ENCODE measurements at places on chromosomes 13 and 19. TPM values are rescaled to one million over a fixed set of nuclear protein-coding genes. Genes with fewer than 3 reads are reported as not detected.

- H3K36me3 ChIP-seq = no peaks in the 10 kb centered on the region
- no peak overlapping the region for H3K4me3 ChIP-seq
- H3K27me3 ChIP-seq = no peaks in the 10 kb centered on the region
- no peak for DNase-seq
Measured at GRCh38 chr13:60121337-60121687, 42.4 kb downstream of the DIAPH3 start.

The ZNF583 gene
- not detected for total RNA-seq

- H3K27ac ChIP-seq = no peak overlapping the region
- H3K4me3 ChIP-seq = no peak overlapping the region
- no peaks in the 10 kb centered on the region for H3K36me3 ChIP-seq
Measured at GRCh38 chr19:6963937-6964336, 57.3 kb downstream of the MBD3L2B start.

- H3K27me3 ChIP-seq = no peaks in the 10 kb centered on the region
- peaks cover 2% of the 10 kb centered on the region for H3K36me3 ChIP-seq
- H3K27ac ChIP-seq = peak overlapping the region; percentile 87
- peak; percentile 11 for DNase-seq
- peak overlapping the region; percentile 97 for H3K4me3 ChIP-seq
Measured at GRCh38 chr19:16628984-16629691, 1.1 kb upstream of the MED26 start.

GRCh38 chr13:100106005-100106404, 17.1 kb downstream of the PCCA start:
- H3K27ac ChIP-seq = no peak overlapping the region
- no peaks in the 10 kb centered on the region for H3K36me3 ChIP-seq
- DNase-seq = no peak
- no peaks in the 10 kb centered on the region for H3K27me3 ChIP-seq
- no peaks in the 10 kb centered on the region for H3K4me1 ChIP-seq

GRCh38 chr19:1310853-1311180, 25.1 kb downstream of the EFNA2 start:
- no peak overlapping the region for H3K27ac ChIP-seq
- no peaks in the 10 kb centered on the region for H3K27me3 ChIP-seq
- DNase-seq = no peak
- no peak overlapping the region for H3K4me3 ChIP-seq
- H3K4me1 ChIP-seq = peaks cover 14% of the 10 kb centered on the region

- H3K4me1 ChIP-seq = peaks cover 22% of the 10 kb centered on the region
- no peak for DNase-seq
- no peak overlapping the region for H3K27ac ChIP-seq
- no peaks in the 10 kb centered on the region for H3K36me3 ChIP-seq
- H3K4me3 ChIP-seq = no peak overlapping the region
Measured at GRCh38 chr19:47510516-47511127, 4.2 kb downstream of the NAPA start.

GRCh38 chr13:53368948-53369347, 340.3 kb downstream of the OLFM4 start:
- H3K27me3 ChIP-seq = no peaks in the 10 kb centered on the region
- H3K4me3 ChIP-seq = no peak overlapping the region
- no peak overlapping the region for H3K27ac ChIP-seq

The C19orf53 gene
- 107 TPM for total RNA-seq

DNA sequence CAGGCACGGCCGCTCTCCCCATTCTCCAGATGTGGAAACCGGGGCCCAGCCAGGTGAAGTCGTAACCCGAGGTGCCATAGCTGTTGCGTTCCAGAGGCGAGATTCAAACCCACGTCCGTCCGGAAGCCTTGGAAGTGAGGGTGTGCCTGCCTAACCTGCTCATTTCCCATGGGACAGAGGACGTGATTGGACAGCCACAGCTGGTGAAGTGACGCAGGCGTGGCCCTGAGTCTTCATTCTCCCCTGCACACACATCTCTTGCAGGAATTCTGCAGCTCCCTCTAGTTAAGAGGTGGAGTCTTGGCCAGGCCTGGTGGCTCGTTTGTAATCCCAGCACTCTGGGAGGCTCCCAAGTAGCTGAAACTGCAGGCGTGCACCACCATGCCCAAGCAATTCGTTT, 16.8 kb downstream of the MEIS3 start:
- DNase-seq = no peak
- H3K4me3 ChIP-seq = no peak overlapping the region
- H3K4me1 ChIP-seq = 0 out of 2 replicates have a peak, but pooled peaks cover 4% of the 10 kb centered on the region
- no peaks in the 10 kb centered on the region for H3K36me3 ChIP-seq
- H3K27me3 ChIP-seq = no peaks in the 10 kb centered on the region

DNA sequence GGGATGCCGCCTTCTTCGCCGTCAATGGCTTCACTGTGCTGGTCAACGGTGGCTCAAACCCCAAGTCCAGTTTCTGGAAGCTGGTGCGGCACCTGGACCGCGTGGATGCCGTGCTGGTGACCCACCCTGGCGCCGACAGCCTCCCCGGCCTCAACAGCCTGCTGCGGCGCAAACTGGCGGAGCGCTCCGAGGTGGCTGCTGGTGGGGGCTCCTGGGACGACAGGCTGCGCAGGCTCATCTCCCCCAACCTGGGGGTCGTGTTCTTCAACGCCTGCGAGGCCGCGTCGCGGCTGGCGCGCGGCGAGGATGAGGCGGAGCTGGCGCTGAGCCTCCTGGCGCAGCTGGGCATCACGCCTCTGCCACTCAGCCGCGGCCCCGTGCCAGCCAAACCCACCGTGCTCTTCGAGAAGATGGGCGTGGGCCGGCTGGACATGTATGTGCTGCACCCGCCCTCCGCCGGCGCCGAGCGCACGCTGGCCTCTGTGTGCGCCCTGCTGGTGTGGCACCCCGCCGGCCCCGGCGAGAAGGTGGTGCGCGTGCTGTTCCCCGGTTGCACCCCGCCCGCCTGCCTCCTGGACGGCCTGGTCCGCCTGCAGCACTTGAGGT, 7.0 kb downstream of the MAP1S start:
- H3K4me3 ChIP-seq = no peak overlapping the region
- H3K27ac ChIP-seq = no peak overlapping the region
- no peak for DNase-seq
- no peaks in the 10 kb centered on the region for H3K4me1 ChIP-seq

The TEAD2 gene
- total RNA-seq = 8.8 TPM

Data from Caco-2 (cell line).